ENCODE measurements at places on chromosomes 5 and 9.

- DNase-seq: peak; percentile 30
These were observed 2.1 kb downstream of the CCNO start for GRCh38 chr5:55231029-55231918.

GRCh38 chr5:139295346-139296057 lies 2.0 kb downstream of the MATR3 start:
- DNase-seq: peak; percentile 39

- DNase-seq: no peak
These were observed 65.4 kb upstream of the C9orf72 start for GRCh38 chr9:27638716-27639115.

- DNase-seq: peak; percentile 79
These were observed 75.0 kb downstream of the NR2F1 start for GRCh38 chr5:93658044-93658443.

DNA sequence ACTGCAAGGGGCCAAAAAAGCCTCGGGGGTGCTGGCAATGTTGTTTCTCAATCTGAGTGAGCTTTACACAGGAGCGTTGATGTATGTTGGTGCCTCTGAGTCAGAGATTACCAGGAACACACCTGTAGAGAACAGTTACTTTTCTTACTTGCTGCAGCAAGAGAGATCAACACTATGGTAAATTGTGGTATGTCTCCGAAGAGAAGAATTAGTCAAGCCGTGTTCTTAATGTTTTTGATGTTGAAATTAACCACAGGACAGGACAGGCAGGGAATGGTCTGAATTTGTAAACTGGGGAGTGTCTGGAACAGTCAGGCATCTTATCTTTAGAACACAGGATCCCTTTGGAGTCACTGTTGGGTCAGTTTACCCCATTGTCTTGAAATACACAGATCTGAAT lies 285.7 kb downstream of the DNAH5 start:
- no peak for DNase-seq

DNA sequence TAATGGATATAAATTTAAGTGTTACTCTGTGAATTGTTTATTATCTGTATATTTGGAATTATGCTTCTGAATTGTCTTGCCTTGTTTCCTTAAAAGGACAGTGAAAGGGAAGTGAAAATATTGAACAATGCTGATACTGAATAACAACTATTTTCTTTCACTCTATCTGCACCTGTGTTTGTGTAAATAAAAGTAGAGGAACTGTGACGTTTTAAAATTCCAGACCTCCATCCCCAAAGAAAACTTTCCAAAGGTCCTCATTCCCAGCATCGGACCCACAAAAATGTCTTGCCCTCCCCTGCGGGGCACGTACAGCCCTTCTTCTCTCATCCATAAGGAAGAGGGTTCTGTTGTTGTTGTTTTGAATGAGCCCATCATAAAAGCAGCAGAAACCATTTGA lies 100.0 kb downstream of the NLN start:
- DNase-seq: no peak

DNA sequence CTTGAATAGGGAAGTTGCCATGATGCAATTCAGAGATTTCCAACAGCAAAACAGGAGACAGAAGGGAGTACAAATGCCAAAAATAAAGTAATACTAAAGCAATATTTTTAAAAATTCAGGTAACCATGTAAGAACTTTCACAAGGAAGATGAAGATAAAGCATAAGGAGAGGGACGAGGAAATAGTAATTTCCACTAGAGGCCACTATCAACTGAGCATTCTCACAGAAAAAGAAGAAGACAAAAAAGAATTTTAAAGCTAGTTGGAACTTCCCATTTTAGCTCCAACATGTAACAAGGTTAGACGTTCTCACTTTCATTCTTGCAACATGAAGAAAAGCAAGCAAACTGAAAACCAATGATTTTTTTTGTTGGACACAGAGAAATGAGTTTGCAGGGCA lies 779.9 kb upstream of the CDH6 start:
- no peak for DNase-seq
